ENCODE measurements at places on chromosomes 4 and X.

- no peak for DNase-seq
These were observed 11.2 kb downstream of the BLTP1 start for GRCh38 chr4:122163301-122163700.

GRCh38 chrX:14775416-14775815, 97.5 kb downstream of the FANCB start:
- DNase-seq, result no peak

DNA sequence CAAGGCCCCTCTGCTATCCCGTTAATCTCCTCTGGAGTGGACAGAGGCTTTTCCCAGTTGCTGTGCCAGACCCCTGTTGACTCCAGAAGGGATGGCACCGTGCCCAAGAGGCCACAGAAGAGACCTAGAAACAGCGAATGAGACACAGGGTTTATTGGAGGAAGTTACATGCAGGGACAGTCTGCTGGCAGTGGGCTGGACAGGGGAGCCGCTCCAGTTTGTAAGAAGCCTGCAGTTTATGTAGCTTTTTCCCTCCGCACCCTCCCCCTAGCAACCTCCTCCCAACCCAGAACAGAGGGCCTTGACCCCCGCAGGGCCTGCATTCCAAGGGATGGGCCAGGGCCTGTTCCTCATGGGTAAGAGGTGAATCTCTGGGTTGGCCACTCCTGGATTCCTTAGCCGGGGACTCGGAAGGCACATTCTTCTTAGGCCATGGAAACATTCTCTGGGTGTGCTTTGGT, 216.8 kb upstream of the PSAPL1 start:
- no peak for DNase-seq

DNA sequence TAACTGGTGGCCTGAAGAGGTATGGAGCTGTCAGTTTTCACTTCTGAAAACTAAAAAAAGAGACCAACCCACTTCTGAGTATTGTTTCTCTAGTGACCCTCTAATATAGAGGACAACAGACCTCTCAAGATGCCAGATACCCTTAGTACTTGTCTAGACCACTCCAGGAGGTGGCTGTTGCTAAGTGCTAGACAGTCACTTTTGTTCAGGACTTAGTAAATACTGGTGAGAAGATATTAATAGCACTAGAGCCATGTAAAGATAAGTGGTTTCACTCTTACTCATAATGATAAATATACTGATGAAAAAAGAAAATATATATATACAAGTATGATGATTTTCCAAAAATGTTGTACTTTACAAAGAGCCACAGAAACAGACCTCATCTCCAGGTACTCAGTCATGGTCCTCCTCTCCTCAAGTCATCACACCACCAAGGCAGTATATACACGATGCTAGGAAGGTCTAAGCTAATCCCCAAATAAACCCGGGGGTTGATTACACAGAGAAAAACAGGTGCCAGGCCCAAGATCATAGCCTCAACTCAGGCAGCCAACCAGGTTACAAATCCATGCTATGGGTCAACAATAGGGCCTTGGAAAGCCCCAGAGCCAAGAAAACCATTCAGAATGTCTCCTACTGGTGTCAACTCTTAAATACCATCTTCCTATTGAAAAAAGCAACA, 66.9 kb downstream of the ARHGEF9 start:
- DNase-seq, result no peak

All from stimulated activated naive CD4-positive, alpha-beta T cell (primary cell).